ENCODE measurements at places on chromosomes 16 and 17.

- DNase-seq = no peak
- no peak overlapping the region for H3K4me3 ChIP-seq
- peak overlapping the region; percentile 11 for H3K27ac ChIP-seq
- H3K4me1 ChIP-seq = peaks cover 11% of the 10 kb centered on the region
- no peaks in the 10 kb centered on the region for H3K36me3 ChIP-seq
These were observed 21.2 kb downstream of the CDC42EP4 start for GRCh38 chr17:73290399-73291259.

DNA sequence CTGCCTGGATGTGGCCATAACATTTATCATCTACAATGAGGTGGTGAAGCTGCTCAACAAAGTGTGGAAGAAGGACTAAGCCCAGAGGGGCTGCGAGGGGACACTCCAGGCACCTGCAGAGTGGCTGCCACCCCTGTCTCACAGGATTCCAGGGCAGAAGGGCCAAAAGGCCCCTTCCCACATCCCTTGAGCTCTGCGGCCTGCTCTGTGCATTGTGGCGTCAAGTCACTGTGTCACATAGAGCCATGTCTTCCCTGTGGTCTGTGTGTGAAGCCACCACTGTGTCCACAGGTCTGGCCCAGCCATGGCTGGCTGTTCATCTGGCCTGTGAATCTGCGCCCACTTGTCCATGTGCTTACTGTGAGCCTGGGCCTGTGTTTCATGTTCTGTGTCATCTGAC, 1714.6 kb downstream of the TP53TG3F start:
- H3K27me3 ChIP-seq = no peaks in the 10 kb centered on the region
- no peaks in the 10 kb centered on the region for H3K36me3 ChIP-seq
- no peak for DNase-seq
- no peaks in the 10 kb centered on the region for H3K4me1 ChIP-seq
- no peak overlapping the region for H3K27ac ChIP-seq

GRCh38 chr16:11610580-11610979, 23.9 kb upstream of the LITAF start:
- H3K36me3 ChIP-seq = no peaks in the 10 kb centered on the region
- DNase-seq = no peak
- H3K4me1 ChIP-seq = peaks cover 24% of the 10 kb centered on the region

- peak; percentile 81 for DNase-seq
- H3K36me3 ChIP-seq = peaks cover 97% of the 10 kb centered on the region
- peaks cover 40% of the 10 kb centered on the region for H3K4me1 ChIP-seq
- H3K27ac ChIP-seq = peak overlapping the region; percentile 71
These were observed 19.0 kb downstream of the SLC7A5 start for GRCh38 chr16:87850009-87851006.

DNA sequence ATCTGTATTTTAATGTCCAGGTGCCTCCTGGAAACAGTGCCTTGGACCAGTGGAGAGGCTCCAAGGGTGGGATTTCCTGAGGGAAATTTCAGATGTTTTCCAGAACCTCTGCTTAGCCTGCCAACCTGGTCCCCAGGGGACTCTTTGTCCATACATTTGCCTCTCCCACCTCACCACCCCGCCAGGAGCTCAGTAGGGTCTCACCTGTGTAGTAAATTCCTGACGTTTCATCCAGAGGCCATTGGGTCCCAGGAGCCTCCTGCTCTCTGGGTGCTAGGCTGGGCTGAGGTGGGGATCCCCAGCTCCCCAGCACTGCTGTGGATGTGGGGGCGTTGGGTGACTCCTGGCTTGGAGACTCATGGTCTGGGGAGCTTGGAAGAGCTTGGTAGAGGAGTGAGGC, 2.7 kb downstream of the NLRP1 start:
- peaks cover 67% of the 10 kb centered on the region for H3K36me3 ChIP-seq
- H3K4me3 ChIP-seq = no peak overlapping the region
- H3K27me3 ChIP-seq = no peaks in the 10 kb centered on the region
- DNase-seq = no peak
- H3K27ac ChIP-seq = peak overlapping the region; percentile 66

DNA sequence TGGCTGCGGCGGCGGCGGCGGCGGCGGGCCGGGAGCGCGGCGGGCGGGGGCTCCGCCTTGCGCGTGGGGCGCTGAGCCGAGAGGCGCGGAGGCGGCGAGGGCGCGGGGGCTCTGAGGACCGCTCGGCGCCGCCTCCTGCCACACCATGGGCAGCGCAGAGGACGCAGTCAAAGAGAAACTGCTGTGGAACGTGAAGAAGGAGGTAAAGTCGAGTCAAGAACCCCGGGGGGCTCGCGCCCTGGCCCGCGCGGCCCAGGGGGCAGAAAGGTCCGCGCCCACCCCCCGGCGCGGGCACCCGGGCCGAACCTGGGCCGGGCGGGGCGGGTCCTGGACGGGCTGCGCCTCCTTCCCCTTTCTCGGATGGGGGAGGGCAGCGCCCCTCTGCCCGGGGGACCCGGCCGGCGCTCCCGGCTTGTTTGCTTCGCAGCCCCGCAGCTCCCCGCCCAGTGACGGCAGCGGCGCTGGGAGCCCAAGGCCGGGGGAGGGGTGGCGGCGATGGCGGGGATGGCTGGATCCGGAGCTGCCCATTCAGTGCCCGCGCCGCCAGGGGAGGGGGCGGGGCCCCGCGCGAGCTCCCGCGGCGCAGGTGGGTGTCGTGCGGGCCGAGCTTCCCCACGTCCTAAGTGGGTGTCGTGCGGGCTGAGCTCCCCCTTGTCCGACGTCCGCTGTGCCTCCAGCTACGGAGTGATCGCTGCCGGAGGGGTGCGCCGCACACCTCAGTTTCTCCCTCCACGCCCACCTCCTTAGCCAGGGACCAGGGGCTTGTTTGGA, 428 bp downstream of the SGSM2 start:
- no peaks in the 10 kb centered on the region for H3K27me3 ChIP-seq
- peak; percentile 74 for DNase-seq
- peaks cover 27% of the 10 kb centered on the region for H3K4me1 ChIP-seq
- H3K4me3 ChIP-seq = peak overlapping the region; percentile 79
- H3K36me3 ChIP-seq = peaks cover 18% of the 10 kb centered on the region

DNA sequence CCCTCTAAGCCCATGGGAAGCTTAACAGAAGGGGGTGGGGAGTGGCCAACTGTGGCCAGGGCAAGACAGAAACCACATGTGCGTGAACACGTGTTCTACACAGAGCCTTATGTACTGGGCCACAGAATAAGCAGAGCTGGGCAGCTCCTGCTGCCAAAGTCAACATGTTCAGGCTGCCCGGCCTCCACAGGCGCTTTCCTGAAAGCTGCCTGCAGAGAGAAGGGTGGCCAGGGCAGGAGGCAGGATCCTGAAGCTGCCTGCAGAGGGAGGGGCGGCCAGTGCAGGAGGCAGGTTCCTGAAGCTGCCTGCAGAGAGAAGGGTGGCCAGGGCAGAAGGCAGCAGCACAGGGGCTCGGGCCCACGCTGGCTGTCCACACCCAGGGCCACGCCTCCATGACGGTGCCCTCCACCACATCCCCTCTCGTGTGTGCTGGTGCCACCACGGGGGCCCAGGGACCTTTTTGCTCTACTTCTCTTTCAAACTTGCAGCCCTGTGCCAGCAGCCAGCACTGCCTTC, 79.5 kb downstream of the ANKRD11 start:
- peak overlapping the region; percentile 87 for H3K27ac ChIP-seq
- no peaks in the 10 kb centered on the region for H3K27me3 ChIP-seq
- H3K4me1 ChIP-seq = peaks cover 86% of the 10 kb centered on the region
- peak overlapping the region; percentile 6 for H3K4me3 ChIP-seq
- no peak for DNase-seq

DNA sequence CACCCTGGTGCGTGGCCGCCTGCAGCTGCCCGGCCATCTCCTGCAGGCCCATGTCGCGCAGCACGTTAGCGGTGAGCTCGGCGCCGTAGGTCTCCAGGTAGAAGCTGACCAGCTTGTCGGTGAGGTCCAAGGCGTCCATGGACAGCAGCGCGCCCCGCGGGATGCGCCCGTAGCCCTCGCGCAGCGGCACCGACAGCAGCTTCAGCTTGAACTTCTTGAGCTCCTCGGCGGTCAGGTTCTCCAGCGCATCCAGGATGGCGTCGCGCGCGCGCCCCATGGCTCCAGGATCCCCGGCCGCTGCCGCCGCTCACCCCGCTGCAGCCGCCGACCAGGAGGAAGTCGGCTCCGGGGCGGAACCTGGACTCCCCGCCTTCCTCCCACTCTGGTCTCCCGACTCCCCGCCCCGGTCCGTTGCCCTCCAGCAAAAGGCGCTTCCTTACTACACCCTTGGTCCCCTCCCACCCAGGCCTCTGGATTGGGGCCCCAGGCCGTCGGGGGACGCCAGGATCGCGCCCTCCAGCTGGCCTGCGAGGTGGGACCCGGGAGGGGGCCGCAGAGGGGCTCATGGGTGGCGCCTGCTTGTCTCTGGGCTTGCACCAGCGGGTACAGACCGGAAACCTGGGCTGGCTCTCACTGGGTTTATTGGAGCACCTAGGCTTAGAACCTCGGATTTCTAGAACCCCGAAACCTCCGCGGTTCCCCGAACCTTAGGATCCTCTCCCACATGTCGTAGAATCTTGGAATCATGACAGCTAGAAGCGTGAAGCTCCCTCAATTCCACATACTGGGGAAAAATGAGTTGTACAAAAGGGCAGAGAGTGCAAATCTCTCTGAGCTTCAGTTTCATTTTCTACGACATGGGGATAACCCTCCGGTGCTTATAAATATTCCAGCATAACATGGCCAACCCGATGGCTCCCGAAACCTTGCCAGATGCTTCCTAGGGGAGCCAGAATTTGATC, at the start of gene PYCARD:
PYCARD (minus strand) TSS at position 347 of the 962 bp plus-strand sequence; CDS start at position 277, 70 bp downstream.
- peaks cover 53% of the 10 kb centered on the region for H3K4me1 ChIP-seq
- peaks cover 28% of the 10 kb centered on the region for H3K36me3 ChIP-seq
- H3K27ac ChIP-seq = peak within 1 kb of the TSS; percentile 82
- peak within 1 kb of the TSS; percentile 78 for H3K4me3 ChIP-seq
- no peaks in the 10 kb centered on the region for H3K27me3 ChIP-seq

- H3K4me1 ChIP-seq = peaks cover 91% of the 10 kb centered on the region
- peaks cover 92% of the 10 kb centered on the region for H3K36me3 ChIP-seq
- H3K27ac ChIP-seq = peak overlapping the region; percentile 96
- peak overlapping the region; percentile 75 for H3K4me3 ChIP-seq
- H3K27me3 ChIP-seq = no peaks in the 10 kb centered on the region
- peak; percentile 85 for DNase-seq
These were observed 50.9 kb upstream of the CPNE2 start for GRCh38 chr16:57041182-57042156.

GRCh38 chr17:65550075-65550662, 11.3 kb downstream of the AXIN2 start:
- no peak overlapping the region for H3K4me3 ChIP-seq
- H3K4me1 ChIP-seq = peaks cover 76% of the 10 kb centered on the region
- H3K27ac ChIP-seq = no peak overlapping the region
- DNase-seq = no peak

GRCh38 chr16:26642047-26642664, 424.6 kb upstream of the C16orf82 start:
- H3K27me3 ChIP-seq = peaks cover 9% of the 10 kb centered on the region
- H3K4me1 ChIP-seq = peaks cover 20% of the 10 kb centered on the region
- no peak overlapping the region for H3K4me3 ChIP-seq
- no peak overlapping the region for H3K27ac ChIP-seq
- H3K36me3 ChIP-seq = no peaks in the 10 kb centered on the region

- DNase-seq = no peak
- H3K36me3 ChIP-seq = peaks cover 79% of the 10 kb centered on the region
- H3K4me3 ChIP-seq = no peak overlapping the region
- H3K4me1 ChIP-seq = no peaks in the 10 kb centered on the region
- no peaks in the 10 kb centered on the region for H3K27me3 ChIP-seq
- H3K27ac ChIP-seq = peak overlapping the region; percentile 31
These were observed 51.1 kb upstream of the CACNG5 start for GRCh38 chr17:66783656-66784381.

GRCh38 chr17:62757500-62757951, 50.6 kb downstream of the MARCHF10 start:
- no peak overlapping the region for H3K27ac ChIP-seq
- peaks cover 23% of the 10 kb centered on the region for H3K27me3 ChIP-seq
- no peaks in the 10 kb centered on the region for H3K36me3 ChIP-seq

DNA sequence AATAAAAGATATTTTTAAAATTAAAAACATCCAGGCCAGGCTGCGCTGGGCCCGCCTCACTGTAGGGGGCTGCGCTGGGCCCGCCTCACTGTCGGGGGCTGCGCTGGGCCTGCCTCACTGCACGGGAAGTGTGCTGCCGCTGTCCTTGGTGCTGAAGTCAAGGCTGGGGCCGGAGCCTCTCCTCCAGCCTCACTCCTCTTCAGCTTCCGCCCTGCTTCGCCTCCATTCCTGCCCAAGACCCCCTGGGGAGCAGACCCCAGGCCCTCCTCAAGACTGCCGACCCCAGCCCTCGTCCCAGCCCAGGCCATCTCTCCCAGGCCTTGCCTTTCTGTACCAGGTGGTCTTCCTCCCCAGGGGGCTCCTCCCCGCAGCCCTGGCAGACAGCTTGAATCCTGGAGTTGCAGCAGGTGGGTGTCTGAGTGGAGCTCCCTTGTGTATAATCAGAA, 26.2 kb downstream of the ENDOV start:
- no peak overlapping the region for H3K4me3 ChIP-seq
- H3K36me3 ChIP-seq = no peaks in the 10 kb centered on the region
- DNase-seq = peak; percentile 62
- no peaks in the 10 kb centered on the region for H3K4me1 ChIP-seq
- no peak overlapping the region for H3K27ac ChIP-seq
- H3K27me3 ChIP-seq = no peaks in the 10 kb centered on the region

DNA sequence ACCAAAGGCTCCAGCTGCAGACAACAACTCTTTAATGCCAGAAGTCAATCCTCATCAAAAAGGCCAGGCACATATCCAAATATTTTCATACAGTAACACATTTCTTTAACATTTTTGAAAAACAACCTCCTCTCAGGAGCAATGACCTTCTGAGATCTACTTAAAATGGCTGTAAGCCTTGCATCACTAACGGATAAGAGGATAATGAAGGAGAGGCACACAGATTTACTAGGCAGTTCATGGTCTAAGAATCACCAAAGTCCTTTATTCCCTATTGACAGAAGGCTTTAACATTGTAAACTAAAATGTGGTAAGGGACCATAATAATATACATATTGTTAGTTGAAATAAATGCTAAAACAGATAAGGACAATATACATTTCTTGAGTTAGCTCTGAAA, 114.7 kb downstream of the USP32 start:
- DNase-seq = no peak
- peaks cover 6% of the 10 kb centered on the region for H3K36me3 ChIP-seq
- no peak overlapping the region for H3K27ac ChIP-seq
- H3K4me1 ChIP-seq = peaks cover 11% of the 10 kb centered on the region

All from activated T-cell treated with anti-CD3 and anti-CD28 coated beads, Interleukin-2, amount 50 U/mL, for 24 hours (primary cell).